Stimulated activated CD8-positive, alpha-beta memory T cell treated with anti-CD3 and anti-CD28 coated beads, Interleukin-7, amount 100 ng/mL, for 48 hours (primary cell): ENCODE measurements at places on chromosomes 5 and 9.

GRCh38 chr5:178113841-178114324, 551 bp downstream of the N4BP3 start:
- DNase-seq, result no peak

DNA sequence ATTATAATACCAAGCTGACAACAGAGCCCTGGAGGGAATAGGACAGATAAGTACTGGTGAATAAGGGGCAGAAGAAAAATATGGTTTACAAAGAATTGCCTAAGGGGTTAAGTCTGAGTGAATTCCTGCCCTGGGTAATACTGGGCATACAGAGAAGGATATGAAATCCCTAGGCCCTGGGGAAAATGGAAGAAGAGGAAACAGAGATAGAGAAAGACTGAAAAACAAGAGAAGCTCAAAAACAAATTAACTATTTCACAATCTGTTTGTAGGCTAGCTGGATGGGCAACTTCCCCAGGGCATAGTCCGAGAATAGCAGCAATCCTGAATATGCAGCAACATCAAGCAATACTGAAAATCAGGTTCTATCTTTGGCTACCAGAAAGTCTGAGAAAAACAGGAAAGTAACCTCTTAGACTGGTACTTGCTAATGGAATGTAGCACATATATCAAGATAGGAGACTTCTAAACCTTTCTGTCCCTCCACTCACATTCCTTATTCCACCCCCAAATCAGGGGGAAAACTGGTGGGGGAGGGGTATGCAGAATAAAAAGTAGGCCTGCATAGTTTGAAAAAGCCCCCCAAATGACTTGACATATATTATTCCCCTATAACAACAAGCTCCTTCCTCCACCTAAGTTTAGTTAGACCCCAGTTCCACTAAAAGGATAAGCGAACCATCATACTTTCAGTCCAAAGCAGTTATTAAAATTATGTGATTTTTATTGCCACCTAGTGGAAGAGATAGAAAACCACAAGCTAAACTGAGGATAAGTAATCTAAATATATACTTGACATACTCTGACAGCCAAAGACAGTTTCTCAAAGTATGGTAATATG, 20.6 kb downstream of the SLC38A9 start:
- DNase-seq, result no peak

- DNase-seq, result no peak
Observed at GRCh38 chr5:64811050-64811640, 42.4 kb downstream of the CWC27 start.

DNA sequence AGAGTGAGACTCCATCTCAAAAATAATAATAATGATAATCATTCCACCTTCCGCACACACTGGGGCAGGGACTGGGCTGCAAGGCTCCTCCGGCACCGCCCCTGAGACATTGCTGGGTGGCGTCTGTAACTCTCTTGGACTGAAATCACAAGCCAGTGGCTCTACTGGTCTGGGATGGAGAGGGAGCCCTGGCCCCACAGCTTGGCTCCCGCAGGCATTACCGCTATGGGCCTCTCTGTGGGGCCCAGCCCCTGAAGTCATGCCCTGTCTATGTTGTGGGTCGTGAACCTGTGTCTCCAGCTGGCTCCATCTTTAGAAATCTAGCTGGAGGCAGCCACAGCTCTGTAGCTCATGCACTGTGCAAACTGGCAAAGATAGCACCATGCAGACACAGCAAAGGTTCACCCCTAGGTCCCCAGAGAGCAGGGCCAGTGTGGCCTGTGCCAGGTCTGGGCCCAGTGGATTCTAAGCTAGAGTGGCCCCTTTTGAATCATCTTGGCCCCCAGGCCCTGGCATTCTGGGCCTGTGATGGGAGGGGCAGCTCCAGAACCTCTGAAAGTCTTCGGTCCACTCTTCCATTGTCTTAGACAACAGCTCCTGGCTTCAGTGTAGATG, 36.1 kb upstream of the COL5A1 start:
- DNase-seq, result no peak

- no peak for DNase-seq
Observed at GRCh38 chr5:61816585-61817450, 484.8 kb downstream of the ZSWIM6 start.

DNA sequence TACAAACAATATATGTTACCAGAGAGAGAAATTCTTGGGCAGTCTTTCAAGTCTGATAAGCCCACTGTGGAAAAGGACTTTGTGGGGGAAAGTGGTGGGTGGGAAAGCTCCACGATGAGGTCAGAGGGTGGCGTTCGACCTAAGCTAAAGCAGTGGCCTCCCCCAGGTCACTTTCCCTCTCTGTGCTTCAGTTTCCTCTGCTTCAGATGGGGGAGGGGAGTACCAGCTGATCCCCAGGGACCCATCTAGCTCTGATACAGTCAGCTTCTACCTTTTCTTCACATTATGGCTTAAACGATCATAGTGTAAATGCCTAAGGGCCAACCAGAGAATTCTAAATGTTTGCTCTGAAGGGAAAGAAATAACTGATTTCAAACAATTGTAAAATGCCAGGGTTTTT, 36.6 kb upstream of the ARSB start:
- no peak for DNase-seq

DNA sequence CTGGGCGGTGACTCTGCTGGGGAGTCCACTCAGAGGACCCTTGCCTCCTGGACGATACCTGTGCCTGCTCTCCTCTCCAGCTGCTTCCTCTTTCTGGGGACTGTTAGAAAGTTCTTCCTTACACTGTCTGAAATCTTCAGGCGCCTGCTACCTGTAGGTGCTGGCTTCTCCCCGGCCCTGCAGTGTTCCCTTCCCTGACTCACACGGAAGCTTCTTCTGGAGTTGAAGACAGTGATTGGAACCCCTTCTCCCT, 562 bp downstream of the GSN start:
- DNase-seq, result no peak

GRCh38 chr5:135367076-135367475, 32.0 kb downstream of the MACROH2A1 start:
- no peak for DNase-seq

- no peak for DNase-seq
Observed at GRCh38 chr5:111069839-111070238, 1.7 kb upstream of the TSLP start.

- no peak for DNase-seq
Observed at GRCh38 chr9:124347206-124347967, 67.9 kb downstream of the PSMB7 start.

GRCh38 chr9:108973895-108974294, 39.4 kb downstream of the CTNNAL1 start:
- no peak for DNase-seq

DNA sequence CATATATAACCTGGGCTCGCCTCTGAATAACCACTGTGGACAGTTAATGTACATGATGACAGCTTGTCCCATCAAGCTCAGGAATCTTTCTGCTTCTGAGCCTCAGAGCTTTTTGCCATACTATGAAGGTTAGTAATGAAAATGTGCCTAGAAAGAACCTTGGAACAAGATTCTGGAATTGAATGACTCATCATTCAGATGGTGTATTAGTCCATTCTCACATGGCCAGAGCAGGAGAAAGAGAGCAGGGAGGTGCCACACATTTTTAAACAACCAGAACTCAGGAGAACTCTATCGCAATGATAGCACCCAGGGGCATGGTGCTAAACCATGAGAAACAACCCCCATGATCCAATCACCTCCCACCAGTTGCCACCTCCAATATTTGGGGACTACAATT, 542.1 kb downstream of the PRR16 start:
- no peak for DNase-seq

DNA sequence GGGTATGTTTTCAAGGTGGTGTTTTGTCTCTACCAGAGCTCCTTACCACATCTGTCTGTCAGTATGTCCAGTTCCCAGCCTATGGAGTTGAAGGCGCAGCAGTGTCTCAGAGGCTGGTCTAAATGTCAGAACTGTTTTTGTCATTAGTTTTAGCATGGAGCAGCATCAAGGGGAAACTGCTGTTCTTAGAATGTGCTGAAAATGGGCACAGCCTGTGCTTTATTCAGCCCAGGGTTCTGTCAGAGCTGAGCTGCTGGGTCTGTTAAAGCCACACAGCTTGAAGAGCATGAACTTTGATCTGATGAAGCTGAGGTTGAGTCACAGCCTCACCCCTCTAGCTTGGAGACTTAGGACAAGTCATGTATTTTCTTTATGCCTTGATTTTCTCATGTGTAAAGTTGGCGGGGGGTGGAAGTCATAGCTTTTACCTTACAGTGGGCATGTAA, 71.9 kb downstream of the RALGPS1 start:
- no peak for DNase-seq

- DNase-seq, result no peak
Observed at GRCh38 chr5:39266442-39266841, 47.1 kb upstream of the FYB1 start.

DNA sequence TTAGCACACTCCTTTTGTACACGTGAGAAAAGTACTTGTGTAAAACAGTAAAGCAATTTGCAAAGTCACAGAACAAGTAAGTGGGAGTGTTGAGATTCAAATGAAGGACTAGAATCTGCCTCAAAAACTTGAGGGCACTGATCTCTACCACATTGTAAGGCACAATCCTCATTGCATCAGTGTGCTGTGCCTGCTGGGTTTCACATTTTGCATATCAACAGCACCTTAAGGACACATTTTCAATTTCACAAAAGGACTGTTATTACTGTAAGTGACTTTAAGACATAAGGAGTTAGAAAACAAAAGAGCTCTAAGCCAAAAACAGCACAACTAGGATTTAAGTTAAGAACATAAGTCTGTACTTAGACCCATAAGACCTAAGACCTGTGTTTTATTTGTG, 44.7 kb upstream of the HK3 start:
- DNase-seq, result no peak

DNA sequence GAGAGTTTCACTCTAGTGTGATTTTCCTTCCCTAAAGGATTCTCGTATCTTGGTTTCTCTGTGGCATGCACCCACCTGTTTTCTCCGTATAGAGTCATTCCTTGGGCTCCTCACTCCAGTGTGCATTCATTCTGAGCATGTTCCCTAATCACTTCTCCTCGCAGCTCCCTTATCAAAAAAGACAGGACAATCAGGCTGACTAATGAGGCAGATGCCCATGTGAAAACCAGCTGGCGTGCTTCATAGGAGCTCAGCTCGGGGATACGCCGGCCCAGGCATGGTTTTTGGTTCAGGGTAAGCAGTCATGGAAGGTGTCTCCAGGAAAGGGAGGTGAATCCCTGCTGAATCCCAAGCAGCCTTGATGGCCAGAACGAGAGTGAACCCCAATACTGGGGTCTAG, 41.2 kb upstream of the INSYN2B start:
- DNase-seq, result no peak

DNA sequence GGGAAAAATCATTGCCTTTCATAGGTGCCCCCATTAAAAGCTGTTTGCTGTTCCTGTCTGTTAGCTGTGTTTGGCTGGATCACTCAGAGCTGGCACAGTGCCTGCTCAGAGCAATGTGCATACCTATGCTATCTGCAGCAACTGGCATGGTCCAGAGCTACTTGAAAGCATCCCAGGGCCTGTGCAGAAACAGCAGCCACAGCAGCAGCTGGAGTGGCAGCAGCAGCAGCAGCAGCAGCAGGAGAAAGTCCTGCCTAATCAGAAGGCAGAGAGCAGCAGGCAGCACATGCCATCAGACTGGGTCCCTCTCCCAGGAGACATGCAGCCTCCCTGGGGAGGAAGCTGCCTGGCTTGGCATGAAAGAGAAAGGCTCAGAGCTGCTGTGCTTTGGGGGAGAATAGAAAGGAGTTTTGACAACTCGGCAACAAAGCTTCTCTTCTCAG, 243.8 kb upstream of the WWC1 start:
- DNase-seq, result no peak

DNA sequence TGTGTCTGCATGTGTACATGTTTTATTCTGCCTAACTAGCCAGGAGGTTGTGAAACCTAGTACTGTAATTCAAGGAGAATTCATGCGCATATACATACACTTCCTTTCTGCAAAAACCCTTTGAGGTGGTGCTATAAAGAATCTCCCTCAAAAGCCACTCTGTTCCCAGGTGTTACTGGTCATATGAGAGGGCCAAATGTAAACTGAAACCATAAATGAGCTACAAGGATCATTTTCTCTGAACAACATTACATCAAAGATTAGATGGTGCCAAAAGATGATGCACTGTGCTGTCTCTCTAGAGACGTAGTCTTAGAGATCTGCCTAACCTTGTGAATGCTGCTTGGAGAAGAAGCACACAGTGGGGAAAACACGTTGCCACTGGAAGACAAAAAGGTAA, 15.7 kb downstream of the NREP start:
- no peak for DNase-seq

DNA sequence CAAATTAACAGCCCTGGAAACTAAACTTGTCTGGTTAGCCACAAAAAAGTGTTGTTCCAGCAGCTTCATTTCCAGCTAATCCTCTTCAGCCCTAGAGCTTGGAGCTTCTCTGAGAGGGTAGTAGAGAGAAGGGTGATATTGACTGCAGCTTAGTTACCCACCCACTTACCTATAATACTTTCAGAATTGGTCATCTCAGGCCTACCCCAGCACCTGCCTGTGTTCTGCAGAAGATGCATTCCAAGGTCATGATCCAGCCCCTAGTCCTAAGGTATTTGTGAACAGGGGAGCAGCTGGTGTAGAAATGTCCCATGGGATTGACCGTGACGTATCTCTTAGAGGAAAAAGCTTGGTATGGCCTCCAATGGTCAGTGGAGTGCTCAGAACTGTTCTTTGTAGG, 289.0 kb downstream of the NR3C1 start:
- DNase-seq, result no peak

DNA sequence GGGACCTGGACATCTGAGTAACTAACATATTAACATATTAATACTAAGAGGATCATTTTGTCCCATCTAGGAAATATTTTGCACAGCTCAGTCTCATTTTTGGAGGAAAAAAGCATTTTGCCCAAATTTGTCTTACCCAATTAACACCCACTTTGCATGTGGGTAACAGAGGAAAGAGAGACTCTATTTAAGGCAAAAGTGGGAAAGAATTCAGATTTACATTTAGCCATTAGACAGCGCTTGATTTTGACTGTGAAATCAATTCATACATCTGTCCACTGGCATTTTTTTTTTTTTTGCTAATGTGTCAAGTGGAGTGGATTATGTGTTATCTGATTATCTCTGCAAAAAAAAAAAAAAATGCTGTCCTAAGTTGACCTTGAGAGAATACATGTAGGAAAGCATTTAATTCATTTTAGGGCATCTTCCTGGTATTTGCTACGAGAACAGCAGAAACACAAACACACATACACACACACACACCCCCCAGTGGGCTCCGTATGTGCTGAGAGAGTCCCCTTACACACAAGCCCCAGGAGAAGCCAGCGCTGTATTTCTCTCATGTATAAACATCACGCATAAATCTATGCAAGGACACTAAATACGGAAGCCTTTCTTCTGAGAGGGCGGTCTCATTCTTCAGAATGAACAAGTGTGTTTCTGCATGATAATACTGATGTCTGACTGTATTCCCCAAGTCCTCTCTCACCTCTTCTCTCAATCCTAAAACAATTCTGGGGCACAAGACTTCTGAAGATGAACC, 202.0 kb upstream of the KLF9 start:
- no peak for DNase-seq
